Lower leg skin (tissue), 4 donors: ENCODE measurements at places on chromosomes 16 and 17.

DNA sequence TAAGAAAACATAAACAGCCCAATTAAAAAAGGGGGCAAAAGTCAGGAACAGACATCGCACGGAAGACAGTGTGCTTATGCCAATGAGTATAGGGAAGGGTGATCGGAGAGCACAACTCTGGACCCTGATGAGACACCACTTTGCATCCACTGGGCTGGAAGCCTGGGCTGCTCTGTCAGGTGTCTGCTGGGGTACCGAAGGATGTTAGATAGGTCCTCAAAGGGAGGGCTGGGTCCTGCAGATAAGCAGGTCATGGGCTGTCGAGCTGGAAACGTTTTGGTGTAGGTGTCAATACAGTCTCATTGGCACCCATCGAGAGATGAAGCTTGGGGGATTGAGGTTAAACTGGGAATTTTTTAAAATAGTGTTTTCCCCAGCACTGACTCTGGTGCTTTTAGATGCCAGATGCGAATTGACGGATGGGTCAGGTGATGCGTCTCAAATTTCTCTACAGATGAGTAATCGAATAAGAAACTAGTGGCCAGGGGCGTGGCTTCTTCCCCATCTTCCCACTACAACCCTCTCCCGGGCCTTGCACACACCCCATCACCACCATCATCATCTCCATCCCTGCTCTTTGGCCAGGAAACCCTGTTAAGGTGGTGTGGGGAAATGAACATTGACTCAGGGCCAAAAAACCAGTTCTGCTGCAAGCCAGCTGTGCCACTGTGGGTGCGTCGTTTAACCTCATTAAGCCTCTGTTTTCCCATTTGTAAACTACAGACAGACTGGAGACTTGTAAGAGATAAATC lies 47.8 kb upstream of the IRF8 start:
- no peak for DNase-seq

DNA sequence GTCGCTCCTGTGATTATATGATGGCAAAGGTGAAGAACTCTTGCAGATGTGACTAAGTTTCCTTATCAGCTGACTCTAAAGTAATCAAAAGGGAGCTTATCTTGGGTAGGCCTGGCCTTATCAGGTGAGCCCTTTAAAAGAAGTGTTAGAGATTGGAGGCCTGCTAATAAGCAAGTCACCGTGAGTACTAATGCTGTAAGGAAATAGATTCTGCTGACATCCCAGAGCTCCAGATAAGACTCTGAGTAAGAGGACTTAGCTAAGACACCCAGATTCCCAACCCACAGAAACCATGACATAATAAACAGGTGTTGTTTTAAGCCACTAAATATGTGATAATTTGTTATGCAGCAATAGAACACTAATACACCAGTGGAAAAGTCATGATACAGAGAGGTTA lies 99.9 kb upstream of the FAM20A start:
- no peak for DNase-seq

- no peak for DNase-seq
These were observed 112.8 kb downstream of the CLEC16A start for GRCh38 chr16:11056993-11057649.

- no peak for DNase-seq
These were observed 826 bp upstream of the MPO start for GRCh38 chr17:58281511-58282011.

GRCh38 chr16:77965346-77965745 lies 57.0 kb upstream of the CLEC3A start:
- DNase-seq: no peak
